A549 treated with CpdA at 1 μM for 4 hours (cell line): ENCODE measurements at places on chromosomes 4 and X. TPM values are rescaled to one million over a fixed set of nuclear protein-coding genes. Genes with fewer than 3 reads are reported as not detected.

TBC1D8B gene
- total RNA-seq, result 1.3 to 2.0 TPM (median 1.8 TPM) in 5 replicates

F8A1 gene
- 57.7 to 98.9 TPM (median 87.7 TPM) in 5 replicates for total RNA-seq

SOX3 gene
- total RNA-seq, result not detected in 5 replicates

RENBP gene
- total RNA-seq, result 0.11 to 0.24 TPM (median 0.14 TPM) in 5 replicates

DHRSX gene
- 36.0 to 42.5 TPM (median 41.2 TPM) in 5 replicates for total RNA-seq

GK gene
- total RNA-seq, result 1.6 to 2.1 TPM (median 1.9 TPM) in 5 replicates

LRCH2 gene
- 0.04 to 0.05 TPM in 2 of 5 replicates, not detected in the others for total RNA-seq

XKRX gene
- total RNA-seq, result 0.16 to 0.30 TPM (median 0.26 TPM) in 5 replicates

ESX1 gene
- total RNA-seq, result 0.09 TPM in 1 of 5 replicates, not detected in the others

SHISA3 gene
- total RNA-seq, result not detected in 5 replicates

CCNB3 gene
- total RNA-seq, result 0.28 to 0.66 TPM (median 0.38 TPM) in 5 replicates

ANXA3 gene
- total RNA-seq, result 57.0 to 72.4 TPM (median 59.0 TPM) in 5 replicates
